GM06990 (cell line): ENCODE measurements at places on chromosomes 12 and 14.
A peak's percentile ranks its signal among the peaks of the same experiment; 100 is the strongest.

DNA sequence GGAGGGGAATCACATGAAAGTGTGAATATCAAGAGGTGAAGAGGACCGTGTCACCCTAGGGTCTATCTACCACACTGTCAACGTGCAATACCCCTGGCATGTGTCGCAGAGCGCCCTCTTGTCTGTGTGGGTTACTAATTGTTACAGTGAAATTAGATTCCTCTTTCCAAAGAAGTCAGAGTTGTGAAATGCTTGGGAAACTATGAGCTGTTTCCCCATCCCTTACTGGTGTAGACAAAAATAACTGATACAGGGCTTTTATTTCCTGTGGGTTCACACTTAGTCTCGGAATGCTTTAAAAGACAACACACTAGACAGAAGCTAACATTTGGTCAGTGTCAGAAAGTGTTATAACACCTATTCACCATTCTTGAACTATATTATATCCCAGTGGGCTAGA is 597.3 kb downstream of the NRXN3 start:
- DNase-seq = no peak

GRCh38 chr12:49505672-49506071 is 33.2 kb upstream of the KCNH3 start:
- DNase-seq = no peak

- no peak for DNase-seq
Measured at GRCh38 chr12:76998908-76999556, 66.3 kb downstream of the E2F7 start.

- no peak for DNase-seq
Measured at GRCh38 chr12:43540470-43540869, 11.5 kb downstream of the ADAMTS20 start.

DNA sequence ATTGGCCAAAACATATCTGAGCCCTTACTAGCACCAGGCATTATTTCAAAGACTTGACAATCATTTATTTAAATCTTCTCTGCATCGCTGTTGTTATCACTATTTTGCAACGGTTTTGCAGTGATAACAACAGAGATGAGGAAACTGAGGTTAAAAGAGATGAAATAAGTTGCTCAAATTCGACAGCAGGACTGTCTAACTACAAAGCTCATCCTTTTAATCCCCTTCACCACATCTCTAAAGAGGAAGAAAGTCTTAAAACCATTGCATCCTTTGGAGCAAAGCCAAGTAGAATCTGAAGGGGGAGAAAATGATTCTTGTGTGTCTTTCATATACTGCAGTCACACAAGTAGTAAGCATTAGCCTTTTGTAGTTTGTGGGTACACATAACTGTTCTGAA is 14.8 kb upstream of the ETNK1 start:
- DNase-seq = no peak

DNA sequence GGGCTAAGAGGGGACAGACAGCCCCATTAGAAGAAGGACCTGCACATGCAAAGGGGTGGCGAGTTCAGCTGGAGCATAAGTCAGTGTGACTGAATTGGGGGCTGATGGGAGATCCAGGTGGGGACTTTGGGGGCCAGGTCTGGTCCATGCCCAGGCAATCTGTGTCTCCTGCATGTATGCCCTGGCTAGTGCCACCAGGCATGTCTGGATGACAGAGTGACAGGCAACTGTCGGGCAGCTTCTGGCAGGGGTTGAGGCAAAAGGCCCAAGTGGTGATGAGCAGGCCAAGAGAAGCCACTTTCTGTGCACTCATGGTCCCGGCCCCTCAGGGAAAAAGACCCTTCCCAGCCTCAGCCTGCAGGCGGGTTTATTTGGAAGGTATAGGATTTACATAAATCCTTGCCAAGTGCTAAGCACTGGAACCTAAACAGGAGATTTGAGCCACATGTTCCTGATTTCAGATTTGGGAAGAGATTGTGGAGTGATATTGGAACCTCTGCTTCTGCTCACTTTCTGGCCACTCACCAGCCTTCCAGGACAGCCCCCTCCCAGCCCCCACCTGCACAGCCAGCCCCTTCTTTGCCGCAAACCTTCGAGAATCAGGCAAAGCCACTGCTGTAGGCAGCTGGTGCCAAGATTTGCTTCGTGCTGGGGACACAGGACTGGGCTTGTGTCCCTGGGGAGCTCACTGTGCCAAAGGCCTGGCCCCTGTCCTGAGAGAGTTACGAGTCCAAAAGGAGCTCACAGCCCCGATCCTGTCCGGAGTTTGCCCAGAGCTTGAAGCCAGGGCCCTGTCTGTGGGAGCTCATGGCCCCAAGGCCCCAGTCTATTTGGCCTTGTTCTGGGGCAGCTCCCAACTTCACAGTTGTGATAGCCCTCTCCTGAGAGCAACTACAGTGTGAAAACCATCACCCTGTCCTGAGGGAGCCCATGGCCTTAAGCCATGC is 232.5 kb upstream of the RTL1 start:
- DNase-seq = no peak

- DNase-seq = no peak
Measured at GRCh38 chr12:104294927-104295668, 8.4 kb upstream of the EID3 start.

DNA sequence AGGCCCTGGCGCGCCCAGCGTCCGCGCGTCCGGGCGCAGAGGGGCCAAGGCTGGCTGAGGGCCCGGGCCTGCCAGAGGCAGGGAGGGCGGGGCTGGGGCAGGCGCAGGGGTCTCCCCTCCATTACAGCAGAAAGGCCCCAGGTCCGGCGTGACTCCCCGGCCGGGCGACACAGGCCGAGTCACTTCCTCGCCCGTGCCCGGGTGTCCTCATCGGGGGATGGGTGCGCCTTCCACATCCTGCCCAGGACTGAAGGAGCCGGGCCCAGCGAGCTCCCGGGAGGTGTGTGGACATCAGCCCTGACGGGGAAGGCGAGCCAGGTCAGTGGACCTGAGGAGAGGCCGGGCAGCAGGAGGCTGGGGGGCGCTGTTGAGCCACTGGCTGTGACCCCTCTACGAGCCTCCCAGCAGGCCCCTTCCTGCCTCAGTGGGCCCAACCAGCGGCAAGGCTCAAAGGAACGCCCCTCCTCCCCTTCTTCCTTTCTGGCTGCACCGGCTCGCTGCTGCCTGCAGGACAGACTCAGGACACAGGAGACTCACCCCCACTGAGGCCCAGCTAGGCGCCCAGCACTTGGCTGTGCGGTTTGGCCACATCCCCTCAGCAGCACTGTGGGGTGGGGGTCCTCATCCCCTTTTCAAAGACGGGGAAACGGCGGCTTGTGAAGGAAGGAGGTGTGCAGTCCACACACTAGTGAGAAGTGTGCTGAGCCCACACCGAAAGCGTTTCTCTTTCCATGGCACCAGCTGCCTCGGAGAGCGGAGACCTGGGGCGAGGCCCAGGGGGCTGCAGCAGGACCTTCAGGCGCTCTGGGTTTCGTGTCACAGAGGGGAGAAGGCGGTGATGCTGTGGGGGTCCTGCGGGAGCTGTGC is 606 bp downstream of the TNFAIP2 start:
- DNase-seq = no peak

GRCh38 chr14:69882116-69882864 is 3.1 kb downstream of the SMOC1 start:
- no peak for DNase-seq

GRCh38 chr14:69685716-69686115 is 74.3 kb downstream of the SUSD6 start:
- no peak for DNase-seq

- no peak for DNase-seq
Measured at GRCh38 chr12:119682639-119683252, 14.8 kb downstream of the PRKAB1 start.

DNA sequence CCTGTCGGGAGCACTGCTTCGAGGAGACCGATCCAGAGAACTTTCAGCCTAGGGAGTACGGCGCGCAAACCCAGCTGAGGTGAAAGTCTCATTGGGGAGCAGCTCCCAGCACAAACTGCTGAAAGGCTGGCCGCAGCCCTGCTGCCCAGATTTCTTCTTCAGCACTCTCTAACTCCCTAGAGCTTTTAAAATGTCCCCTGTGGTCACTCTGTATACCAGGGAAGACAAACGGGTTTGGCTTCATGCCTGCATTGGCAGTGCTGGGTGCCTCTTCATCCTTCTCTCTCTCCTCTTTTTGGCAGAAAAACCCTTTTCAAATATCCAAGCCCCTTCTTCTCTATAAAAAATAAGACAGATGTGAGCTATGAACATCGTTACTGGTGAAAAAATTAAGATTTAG is 34.9 kb downstream of the BBS10 start:
- DNase-seq = no peak

GRCh38 chr12:20492251-20492760 is 124.0 kb downstream of the PDE3A start:
- peak; percentile 8 for DNase-seq

- DNase-seq = no peak
Measured at GRCh38 chr12:72679147-72679757, 407.1 kb downstream of the TRHDE start.

GRCh38 chr12:53600490-53601295 is 25.5 kb downstream of the ATF7 start:
- DNase-seq = no peak

- DNase-seq = no peak
Measured at GRCh38 chr12:47554046-47554653, 151.7 kb downstream of the RPAP3 start.

DNA sequence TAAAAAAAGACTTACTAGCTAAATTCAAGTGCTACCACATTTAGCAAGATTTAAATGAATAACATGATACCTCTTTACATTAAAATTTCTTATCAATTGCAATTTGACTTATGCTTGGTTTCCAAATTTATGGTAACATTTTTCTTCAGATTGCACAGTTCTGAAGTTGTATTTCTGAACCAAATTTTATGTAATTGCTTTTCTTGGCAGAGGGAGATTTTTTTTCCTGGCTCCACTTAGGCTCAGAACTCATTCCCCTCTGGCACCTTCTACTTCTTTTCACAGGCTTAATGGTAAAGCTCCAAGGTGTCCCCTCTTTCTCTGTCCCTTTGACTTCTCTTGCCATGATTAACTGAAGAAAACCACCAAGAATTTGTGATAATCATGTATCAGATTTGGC is 99.8 kb upstream of the TMTC1 start:
- DNase-seq = no peak

- no peak for DNase-seq
Measured at GRCh38 chr12:57042695-57043094, 7.2 kb downstream of the MYO1A start.

GRCh38 chr12:12818701-12819100 is 5.6 kb downstream of the DDX47 start:
- no peak for DNase-seq

DNA sequence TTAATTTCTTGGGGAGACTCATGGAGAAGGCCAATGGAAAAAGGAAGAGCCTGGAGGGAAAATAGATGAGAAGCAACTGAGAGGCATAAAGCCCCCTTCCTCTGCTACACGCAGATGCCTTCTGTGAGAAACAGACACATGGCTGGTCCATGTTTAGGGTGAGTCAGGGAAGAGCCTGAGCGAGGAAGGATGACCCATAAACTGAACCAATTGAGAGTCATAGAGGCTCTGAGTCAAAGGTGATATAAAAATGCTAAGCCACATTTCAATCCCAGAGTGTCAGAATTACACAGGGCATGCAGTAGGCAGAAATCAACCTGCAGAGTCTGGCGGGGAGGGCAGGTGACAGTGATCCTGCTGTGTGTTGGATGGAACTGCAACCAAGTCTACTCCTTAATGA is 30.1 kb upstream of the NEDD1 start:
- no peak for DNase-seq

DNA sequence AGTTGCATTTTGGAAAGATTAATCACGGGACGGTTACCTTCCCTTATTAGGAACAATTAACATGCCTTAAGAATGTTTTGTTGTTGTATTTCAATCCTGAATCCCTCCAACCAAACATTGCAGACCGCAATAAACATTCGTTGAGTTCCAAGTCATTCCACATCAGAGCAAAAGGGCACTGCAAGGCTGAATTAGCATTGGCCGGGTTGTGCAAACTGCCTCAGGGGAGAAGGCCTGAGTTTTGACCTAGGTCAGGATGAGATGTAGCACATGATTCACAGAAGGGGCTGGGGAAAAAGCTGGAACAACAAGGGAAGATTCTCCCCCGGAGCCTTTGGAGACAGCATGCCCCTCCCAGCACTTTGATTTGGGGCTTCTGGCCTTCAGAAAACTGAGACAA is 82.1 kb upstream of the BDKRB2 start:
- no peak for DNase-seq

DNA sequence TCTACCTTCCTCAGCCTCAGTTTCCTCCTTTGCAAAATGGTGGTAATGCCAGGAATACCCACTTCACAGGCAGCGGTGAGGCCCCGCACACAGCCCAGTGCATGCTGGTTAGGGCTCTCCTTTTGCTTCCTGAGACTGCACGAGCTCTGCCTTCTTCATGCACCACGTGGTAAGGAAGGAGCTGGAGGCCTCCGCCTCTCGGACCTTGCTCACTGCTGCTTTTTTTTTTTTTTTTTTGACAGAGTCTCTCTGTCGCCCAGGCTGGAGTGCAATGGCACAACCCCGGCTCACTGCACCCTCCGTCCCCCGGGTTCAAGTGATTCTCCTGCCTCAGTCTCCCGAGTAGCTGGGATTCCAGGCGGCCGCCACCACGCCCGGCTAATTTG is 18.1 kb downstream of the TAMALIN start:
- DNase-seq = no peak

GRCh38 chr14:104473649-104474494 is 105.7 kb upstream of the C14orf180 start:
- no peak for DNase-seq

DNA sequence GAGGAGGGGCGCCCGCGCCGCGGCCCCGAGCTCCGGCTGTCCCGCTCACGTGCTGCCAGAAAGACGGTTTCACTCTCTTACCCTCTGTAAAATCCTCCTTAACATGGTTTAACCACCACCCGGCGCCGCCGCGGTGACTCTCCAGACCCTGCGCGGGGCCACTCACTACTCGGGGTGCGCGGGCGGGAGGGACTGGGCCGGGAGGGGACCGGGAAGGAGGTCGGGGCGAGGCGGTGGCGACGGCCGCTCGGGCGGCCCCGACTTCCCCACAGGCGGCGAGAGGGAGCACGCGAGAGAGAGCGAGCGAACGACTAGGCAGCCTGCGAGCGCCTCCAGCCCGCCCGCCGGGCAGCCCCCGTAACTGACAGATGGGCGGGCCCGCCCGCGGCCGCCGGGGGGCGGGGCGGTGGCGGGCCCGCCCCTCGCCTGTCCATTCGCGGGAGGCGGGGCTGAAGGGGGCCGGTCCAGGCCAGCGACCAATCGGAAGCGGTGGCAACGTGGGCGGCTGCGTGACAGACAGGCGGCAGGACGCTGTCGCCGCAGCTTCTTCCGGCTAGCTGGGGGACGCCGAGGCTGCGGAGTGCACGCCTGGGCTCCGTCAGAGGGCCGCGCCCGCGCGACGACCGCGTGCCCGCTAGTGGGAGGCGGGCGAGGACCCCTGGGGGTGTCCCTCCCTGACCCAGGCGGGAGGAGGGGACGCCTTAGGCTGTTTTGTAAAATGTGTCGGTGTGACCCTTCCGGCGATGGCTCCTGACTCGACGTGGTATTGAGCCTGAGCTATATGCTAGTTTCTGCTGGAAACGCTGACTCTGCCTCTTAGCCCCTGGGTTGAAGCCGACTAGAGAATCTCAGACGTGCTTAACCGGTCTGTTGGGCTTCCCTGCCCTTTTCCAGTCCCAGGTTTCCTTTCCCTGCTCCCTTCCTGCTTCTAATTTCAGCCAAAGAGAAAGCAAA is at the start of gene EEA1:
Gene EEA1 (minus strand): TSS at position 334 of the 954 bp plus-strand sequence. CDS start 229 bp downstream, at position 105.
- peak; percentile 97 for DNase-seq
